ENCODE measurements at places on chromosomes 1 and 21.

DNA sequence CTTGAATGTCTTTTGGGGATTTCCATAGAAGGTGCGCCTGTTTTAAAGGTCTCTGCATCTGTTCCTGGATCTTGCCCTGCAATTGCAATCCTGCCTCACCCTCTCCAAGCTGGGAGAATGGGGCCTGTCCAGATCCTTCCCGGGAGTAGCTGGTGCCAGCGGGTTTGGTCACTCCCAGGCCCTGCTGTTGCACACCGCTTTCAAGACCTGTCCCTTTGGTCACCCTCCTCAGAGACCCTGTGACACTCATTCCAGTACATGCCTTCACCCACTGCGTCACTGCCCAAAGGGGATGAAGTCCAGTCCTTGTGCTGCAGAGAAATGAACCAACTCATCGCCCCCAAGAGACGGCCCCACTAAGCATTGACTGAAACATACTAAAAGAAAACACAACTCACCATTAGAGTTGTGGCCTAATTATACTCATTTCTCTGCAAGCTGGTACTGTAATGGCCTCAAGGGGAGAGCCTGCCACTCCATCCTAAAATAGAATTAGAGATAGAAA, 1.9 kb upstream of the IRF2BP2 start:
- DNase-seq, result peak; percentile 80

GRCh38 chr1:202681736-202682420, 28.4 kb downstream of the SYT2 start:
- no peak for DNase-seq

DNA sequence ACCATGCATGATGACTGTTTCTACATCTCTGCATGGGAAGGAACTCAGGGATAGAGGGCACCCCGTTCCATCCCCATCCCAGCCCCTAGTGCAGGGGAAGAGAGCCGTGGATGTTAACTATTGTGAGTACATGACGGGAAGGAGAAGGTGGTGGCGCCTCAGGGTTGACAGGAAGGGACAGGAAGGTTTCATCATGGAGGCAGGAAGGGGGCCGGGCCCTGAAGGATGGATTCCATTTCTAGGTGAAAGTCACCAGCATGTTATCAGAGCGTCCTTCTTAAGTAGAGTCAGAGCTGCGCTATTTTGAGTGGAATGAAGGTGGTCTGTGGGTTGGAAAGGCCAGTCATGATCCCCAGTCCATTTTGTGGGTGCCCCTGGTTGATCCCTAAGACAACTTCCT, 25.1 kb upstream of the ZNF648 start:
- no peak for DNase-seq

GRCh38 chr21:25412100-25412499, 195.2 kb downstream of the MRPL39 start:
- DNase-seq, result no peak

DNA sequence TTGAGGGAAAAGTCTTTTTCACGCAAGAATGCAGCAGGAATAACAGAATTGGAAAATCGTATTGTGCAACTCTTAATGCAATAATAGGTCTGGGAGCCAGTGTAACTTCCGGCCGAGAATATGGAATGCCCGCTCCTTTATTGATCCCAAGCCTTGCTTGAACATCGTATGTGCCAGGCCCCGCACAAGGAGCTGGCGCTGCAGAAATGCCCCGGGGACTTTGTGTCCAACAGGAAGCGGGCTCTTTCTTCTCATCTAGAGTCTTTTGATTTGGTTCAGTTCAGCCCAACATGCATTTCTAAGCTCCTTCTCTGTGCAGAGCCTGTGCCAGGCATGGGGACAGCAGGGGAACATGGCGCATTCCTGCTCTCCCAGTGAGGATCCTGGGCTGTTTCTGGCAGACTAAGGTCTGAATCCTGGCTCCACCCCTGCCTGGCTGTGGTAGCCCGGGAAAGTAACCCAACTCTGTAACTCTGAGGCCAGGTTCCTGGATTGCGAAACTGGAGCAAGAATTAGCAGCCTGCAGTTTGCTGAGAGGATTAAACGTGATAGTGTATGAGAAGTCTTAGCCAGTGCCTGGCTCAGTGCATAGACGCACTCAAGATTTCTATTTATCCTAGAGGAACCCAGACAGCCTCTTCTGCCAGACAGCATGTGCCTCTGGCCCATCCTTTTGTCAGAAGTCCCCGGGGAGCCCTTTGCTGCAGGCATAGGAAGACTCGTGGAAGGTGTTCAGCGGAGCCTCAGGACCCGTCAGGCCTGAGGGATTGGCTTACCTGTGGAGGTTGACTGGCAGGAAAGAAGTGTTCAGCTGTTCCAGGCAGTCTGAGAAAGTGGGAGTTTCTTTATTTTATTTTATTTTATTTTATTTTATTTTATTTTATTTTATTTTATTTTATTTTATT, 987 bp upstream of the CDCP2 start:
- peak; percentile 77 for DNase-seq
